ENCODE measurements at places on chromosomes 1 and 21.

- peak; percentile 76 for DNase-seq
Observed at GRCh38 chr1:233667741-233668140, 53.8 kb downstream of the KCNK1 start.

- no peak for DNase-seq
Observed at GRCh38 chr1:68279846-68280245, 47.5 kb upstream of the WLS start.

DNA sequence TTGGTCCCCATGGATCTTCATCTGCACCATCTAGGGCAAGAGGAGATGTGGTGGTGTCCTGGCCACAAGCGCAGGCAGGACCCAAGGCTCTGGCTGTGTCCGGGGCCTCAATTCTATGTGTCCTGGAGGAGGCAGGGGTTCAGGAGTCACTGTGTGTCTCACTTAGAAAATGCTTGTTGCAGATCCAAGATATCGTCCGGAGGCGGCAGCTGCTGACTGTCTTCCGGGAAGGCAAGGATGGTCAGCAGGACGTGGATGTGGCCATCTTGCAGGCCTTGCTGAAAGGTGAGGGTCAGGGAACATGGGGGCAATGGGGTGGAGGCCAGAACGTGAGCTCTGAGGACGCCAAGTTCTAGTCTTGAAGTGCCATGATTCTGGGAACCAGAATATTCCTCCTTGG lies 29.1 kb downstream of the TRPM2 start:
- DNase-seq: no peak

DNA sequence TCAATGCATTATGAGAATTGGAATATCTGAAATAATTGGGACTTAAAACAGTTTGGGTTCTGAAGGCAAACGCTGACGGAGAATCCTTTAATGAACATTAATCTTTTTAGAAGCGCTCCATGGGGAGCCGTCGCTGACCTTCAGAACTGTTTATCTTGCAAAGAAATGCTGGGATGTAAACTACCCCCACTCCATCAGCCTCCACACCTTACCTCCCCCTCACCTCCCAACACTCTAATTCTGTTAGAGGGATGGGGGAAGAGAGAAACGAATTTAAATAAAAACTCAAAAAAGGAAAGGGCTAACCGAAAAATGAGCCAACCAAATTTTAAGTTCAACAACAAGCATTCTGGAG lies 44.1 kb upstream of the DNAJC6 start:
- no peak for DNase-seq

GRCh38 chr1:229360420-229360819 lies 17.6 kb upstream of the CCSAP start:
- DNase-seq: no peak

GRCh38 chr1:76668046-76668445 lies 199.2 kb upstream of the ST6GALNAC5 start:
- DNase-seq: no peak

- DNase-seq: no peak
Observed at GRCh38 chr1:27368869-27369582, 2.3 kb upstream of the MAP3K6 start.

DNA sequence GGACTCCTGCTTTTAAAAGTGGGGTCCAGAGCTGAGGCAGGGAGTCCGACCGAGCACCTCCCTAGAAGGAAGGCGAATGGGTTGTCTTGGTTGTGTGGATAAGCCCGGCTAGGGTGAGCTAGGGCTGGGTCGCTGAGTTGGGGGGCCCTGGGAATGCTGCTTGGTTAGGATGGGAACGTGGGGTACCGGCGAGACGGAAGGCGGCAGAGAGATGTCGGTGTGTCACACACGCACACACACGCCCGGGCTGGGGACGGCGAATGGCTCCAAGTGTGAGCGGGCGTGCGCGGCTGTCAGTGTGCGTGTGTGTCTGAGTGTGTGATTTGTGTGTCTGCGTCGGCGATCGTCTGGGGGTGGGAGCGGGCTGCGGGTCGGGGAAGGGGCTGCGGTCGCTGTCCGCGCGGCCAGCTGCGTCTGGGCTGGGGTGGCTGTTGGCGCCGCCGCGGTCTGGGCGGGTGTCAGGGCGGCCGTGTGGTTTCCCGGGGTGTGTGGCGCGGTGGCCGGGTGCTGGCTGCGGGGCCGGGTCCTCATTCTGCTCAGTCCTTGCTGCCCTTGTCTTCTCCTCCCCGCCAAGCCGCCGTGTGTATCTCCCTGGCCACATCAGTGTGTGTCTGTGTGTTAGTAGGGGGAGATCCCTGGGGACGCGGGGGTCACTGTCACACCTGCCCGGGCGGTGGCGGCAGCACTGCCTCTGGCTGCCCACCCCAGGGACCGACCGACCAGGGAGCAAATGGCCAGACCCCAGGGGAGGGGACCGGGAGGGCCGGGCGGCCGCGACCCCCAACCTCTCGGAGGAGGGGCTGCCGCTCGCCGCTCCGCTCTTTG lies 1.1 kb downstream of the EFNA3 start:
- DNase-seq: no peak

DNA sequence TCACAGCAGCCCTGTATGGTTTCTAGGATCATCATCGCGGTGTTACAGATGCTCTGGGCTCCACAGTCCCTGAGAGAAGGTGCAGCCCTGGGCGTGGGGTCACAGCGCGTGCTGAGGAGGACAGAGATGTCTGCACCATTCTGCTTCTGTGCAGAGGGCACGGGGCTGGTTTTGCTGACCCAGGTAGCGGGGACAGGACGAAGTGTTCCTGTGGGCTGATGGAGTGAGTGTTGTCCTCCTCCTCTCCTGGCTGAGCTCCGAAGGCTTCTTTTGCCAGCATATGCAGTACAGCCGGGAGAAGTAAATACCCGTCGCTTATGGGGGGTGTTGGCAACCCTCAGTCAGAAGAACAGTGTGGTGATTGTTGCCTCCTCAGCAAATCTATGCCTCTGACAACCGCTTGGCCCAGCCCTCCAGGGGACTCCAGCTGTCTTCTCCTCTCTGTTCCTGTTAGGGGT lies 101.5 kb downstream of the DDX20 start:
- DNase-seq: peak; percentile 13

DNA sequence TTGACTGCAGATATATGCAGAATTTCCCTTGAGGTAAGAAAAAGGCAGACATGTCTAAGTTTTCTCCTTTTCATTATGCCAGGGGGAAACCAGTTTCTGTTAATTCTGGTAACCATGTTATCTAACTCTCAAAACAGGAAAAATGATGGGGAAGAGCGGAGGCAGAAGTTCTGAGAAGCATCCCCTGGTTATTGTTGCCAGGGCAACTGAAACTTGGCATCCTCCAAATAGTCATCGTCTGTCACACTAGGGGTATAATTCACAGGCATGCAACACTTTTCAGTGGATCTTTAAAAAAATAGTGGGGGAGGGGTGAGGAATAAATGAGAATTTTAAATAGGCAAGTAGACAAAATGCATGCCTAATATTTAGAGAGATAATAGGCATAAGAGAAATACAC lies 715.3 kb upstream of the CXADR start:
- peak; percentile 42 for DNase-seq

GRCh38 chr1:21574466-21575151 lies 65.4 kb downstream of the ALPL start:
- DNase-seq: peak; percentile 34

- no peak for DNase-seq
Observed at GRCh38 chr1:244218220-244218619, 167.1 kb downstream of the ZBTB18 start.

DNA sequence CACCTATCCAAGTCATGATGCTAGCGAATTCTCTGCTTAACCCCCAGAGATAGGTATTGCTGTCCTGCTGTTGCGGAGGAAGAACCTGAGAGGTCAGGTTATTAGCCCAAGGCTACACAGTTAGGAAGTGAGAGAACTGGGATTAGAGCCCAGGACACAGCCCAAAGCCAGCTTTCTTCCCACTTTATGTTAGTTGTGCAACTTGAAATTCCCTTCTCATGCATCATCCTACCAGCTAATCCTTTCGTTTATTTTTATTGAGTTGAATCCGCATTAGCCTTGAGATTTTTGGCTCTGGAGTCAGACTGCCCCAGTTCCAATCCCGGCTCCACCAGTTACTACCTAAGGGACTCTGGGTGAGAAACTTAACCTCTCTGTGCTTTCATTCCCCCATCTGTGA lies 65.4 kb downstream of the PLEKHA6 start:
- peak; percentile 84 for DNase-seq

- no peak for DNase-seq
Observed at GRCh38 chr1:163747261-163747660, 425.5 kb downstream of the NUF2 start.

GRCh38 chr1:179082333-179082998 lies 596 bp downstream of the TOR3A start:
- DNase-seq: peak; percentile 30

- no peak for DNase-seq
Observed at GRCh38 chr1:70819231-70819630, 228.4 kb downstream of the PTGER3 start.

- no peak for DNase-seq
Observed at GRCh38 chr1:79885101-79885500, 878.6 kb upstream of the ADGRL4 start.

DNA sequence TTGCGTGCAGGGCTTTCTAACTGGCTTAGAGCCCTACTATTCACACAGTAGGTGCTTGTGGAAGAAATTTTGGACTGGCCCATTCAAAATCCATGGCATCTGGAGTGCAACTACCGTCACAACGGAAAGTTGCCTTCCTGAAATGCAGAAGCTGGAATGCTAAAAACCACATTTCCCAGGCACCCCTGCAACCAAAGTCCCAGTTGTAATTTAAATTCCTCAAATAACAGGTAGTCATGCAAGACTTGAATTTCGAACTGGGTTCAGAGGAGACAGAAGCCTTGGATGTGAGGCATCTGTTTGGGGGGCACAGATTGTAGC lies 186.7 kb downstream of the TOMM20 start:
- DNase-seq: no peak

GRCh38 chr1:172450524-172450885 lies 6.6 kb upstream of the PIGC start:
- no peak for DNase-seq

- DNase-seq: peak; percentile 27
Observed at GRCh38 chr1:68673771-68674170, 176.9 kb upstream of the DEPDC1 start.

DNA sequence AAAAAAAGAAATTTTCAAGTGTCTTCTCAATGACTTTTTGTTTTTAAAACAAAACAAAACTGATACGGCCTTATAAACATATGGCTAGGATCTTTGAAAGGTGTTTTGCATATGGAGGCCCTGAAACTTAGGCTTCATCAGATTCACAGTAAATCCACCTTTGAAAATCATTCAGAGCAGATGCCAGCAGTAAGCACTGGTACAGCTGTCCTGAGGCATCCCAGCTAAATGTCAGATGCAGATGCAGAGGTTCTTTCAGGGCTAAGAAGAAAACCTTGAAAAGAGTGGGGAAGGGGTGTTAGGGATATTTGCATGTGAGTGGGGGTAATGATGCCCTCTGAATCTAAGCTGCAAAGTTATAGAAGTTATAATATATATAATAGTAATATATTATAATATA lies 56.2 kb upstream of the GNG12 start:
- DNase-seq: no peak

DNA sequence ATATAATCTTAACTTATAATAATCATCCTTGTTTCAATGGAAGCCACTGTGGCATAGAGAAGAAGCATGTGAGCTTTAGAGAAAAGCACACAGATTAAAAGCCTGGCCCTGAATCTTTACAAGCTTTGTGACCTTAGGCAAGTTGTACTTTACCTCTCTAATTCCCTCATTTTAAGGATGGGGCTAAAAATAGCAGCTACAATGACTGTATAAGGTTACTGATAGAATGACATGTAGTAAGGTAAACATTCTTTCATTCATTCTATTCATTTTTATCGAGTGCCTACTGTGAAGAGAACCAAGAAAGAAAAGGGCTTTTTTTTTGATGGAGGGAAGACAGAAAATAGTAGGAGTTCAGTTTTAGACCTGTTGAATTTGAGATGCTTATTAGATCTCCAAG lies 25.6 kb downstream of the CDKN2C start:
- DNase-seq: no peak

GRCh38 chr21:42892582-42892930 lies 553 bp upstream of the NDUFV3 start:
- no peak for DNase-seq

DNA sequence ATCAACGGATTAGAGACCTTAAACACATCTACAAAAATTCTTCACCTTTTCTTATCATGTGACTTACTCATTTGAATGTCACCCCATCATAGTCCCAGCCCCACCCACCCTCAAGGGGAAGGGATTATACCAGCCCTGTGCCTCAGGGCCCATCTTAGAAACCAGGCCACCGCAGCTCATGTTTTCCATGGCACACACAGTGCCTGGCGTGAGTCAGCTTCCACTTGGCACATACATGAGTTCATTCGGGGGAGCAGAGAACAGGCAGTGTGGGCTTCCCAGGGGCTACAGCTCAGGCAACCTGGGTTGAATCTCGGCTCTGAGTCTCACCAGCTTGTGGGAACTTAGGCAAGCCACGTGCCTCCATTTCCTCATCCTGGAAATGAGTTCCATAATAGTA lies 310.6 kb downstream of the NPHP4 start:
- DNase-seq: no peak

- no peak for DNase-seq
Observed at GRCh38 chr1:173887627-173888026, 19.4 kb downstream of the ZBTB37 start.

DNA sequence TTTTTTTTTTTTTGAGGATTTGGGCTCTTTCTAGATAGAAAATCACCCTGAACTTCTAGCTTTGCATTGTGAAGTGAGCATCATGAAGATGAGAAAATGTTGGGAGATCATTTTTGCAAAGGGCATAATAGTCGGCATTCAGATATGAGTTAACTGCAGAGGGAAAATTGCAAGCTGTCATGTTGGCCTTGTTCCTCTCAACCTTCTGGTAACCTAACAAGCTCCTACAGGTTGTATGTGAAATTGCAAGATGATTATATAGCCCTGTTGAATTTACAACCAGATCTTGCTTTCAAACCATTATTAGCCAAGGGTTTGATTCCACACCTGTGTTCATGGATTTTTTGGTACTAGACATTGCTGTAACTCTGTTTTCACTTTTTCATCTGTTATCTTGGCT lies 2.2 kb downstream of the ELOA start:
- peak; percentile 15 for DNase-seq

DNA sequence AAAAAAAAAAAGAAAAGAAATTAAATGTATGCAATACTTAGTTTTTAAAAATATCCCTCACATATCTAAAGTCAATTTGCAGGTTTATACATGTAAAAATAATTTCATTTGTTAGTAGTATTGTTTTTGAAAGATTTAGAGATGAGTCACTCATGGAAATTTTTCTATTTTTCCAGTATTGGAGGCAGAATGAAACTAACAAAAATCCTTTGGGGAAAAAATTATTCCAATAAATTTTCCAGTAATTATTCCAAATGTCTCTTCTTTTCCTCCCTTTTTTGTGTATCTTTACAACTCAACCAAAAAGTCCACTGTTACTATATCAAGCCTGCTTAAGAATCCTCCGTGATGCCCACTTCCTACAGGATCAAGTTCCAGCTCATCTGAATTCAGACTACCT lies 29.9 kb downstream of the MPZL1 start:
- DNase-seq: peak; percentile 81

- peak; percentile 93 for DNase-seq
Observed at GRCh38 chr1:19405761-19406487, 79.4 kb downstream of the CAPZB start.

Data from muscle of leg (tissue), 16 donors.